ENCODE measurements at places on chromosomes 12 and 14. TPM values are rescaled to one million over a fixed set of nuclear protein-coding genes. Genes with fewer than 3 reads are reported as not detected.

DNA sequence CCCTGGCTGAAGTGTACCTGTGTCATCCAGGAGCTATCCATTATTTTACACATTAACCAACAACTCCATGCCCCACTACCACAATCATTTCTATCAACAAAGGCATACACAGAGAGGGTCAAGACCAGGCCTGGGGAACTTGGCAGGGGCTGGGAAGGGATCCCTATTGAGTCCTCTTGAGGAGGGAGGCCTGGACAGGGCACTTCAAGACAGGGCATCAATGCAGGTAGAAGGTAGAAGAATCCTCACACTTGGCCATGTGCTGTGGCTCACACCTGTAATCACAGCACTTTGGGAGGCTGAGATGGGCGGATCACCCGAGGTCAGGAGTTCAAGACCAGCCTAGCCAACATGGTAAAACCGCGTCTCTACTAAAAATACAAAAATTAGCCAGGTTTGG lies 13.4 kb upstream of the ANKRD33 start:
- H3K36me3 ChIP-seq = no peaks in the 10 kb centered on the region
- H3K27ac ChIP-seq = no peak overlapping the region
- DNase-seq = no peak
- H3K27me3 ChIP-seq = peaks cover 1% of the 10 kb centered on the region
- no peak overlapping the region for H3K4me3 ChIP-seq

DNA sequence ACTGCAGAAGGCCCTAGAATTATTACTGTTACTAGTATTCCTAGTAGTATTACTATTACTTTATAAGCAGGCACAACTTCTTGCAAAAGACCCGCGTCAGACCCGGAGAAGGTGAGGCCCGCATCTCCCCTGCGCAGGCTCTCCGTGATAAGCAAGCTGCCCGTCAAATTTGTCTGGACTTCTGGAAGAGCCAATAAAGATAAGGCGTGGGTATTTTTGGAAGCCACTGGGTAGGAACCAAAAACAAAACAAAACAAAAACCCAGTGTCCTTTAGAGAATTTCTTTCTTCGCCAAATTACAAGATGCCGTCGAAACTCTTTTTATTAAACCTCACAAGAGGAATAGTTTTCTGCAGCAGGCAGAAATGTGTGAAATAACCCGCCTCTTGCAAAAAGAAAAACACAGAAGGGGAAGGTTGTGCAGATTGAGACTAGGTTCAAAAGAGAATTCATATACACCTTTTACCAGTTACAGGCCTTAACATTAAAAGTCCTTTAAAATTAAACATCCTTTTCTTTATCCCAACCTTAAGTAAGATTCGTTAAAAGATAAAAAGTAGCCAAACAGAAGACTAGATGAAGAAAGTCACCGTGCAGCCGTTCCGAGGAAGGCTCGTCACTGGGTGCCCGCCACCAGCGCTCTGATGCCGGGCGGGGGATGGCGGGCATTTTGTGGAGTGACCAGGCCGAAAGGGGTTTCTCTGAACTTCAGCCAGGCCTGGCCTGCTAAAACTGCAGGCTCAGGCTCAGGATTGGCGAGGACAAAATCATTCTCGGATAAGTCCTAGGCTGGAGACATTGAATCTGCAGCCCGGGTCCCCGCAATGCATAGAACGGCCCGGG lies 1.6 kb downstream of the TBX5 start:
- H3K27me3 ChIP-seq = peaks cover 93% of the 10 kb centered on the region
- H3K4me3 ChIP-seq = no peak overlapping the region
- H3K4me1 ChIP-seq = peaks cover 14% of the 10 kb centered on the region
- no peaks in the 10 kb centered on the region for H3K36me3 ChIP-seq
- no peak overlapping the region for H3K27ac ChIP-seq

DNA sequence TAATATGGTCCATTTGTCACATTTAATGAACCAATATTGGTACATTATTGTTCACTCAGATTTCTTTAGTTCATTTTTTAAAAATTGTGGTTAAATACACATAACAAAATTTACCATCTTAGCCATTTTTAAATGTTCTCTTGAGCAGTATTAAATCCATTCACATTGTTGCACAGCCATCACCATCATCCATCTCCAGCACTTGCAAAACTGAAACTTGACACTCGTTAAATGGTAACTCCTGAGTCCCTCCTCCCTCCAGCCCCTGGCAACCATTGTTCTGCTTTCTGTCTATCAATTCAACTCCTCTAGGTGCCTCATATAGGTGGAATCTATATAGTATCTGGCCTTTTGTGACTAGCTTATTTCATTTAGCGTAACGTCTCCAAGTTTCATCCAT lies 86.4 kb downstream of the ACACB start:
- H3K4me1 ChIP-seq = no peaks in the 10 kb centered on the region
- DNase-seq = no peak
- H3K27me3 ChIP-seq = no peaks in the 10 kb centered on the region
- no peak overlapping the region for H3K4me3 ChIP-seq

- DNase-seq = peak; percentile 90
- H3K27me3 ChIP-seq = no peaks in the 10 kb centered on the region
- peak within 1 kb of the TSS; percentile 94 for H3K27ac ChIP-seq
- H3K4me3 ChIP-seq = peak within 1 kb of the TSS; percentile 84
- no peaks in the 10 kb centered on the region for H3K4me1 ChIP-seq
Measured at GRCh38 chr12:54419088-54419887, at the start of gene ITGA5. Gene ITGA5 (minus strand): TSS chr12:54419266. CDS start chr12:54419198, 68 bp downstream.

Gene SYCP3
- not detected for total RNA-seq

- no peaks in the 10 kb centered on the region for H3K36me3 ChIP-seq
- no peak overlapping the region for H3K27ac ChIP-seq
- no peak for DNase-seq
- H3K27me3 ChIP-seq = no peaks in the 10 kb centered on the region
- H3K4me3 ChIP-seq = no peak overlapping the region
Measured at GRCh38 chr14:96661244-96661969, 135.8 kb upstream of the VRK1 start.

DNA sequence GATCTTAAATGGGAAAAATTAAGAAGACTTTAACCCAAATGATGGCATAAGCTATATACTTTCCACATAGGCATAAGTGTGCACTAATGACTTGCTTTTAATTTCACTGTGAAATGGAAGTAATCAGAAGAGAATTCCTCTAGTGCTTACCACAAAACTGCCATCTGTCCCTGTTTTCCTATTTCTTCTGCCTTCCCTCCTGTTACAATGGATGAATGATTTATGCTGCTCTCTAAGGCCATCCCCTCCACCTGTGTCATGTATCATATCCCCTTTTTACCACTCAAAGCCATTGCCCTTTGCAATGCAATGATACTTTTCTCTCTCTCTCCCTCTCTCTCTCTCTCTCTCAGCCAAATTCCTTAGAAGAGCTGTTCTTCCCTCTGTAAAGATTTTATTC lies 109.1 kb downstream of the C12orf50 start:
- H3K36me3 ChIP-seq = no peaks in the 10 kb centered on the region
- H3K27ac ChIP-seq = no peak overlapping the region
- H3K4me3 ChIP-seq = no peak overlapping the region
- no peaks in the 10 kb centered on the region for H3K27me3 ChIP-seq

Gene MYH6
- total RNA-seq = not detected

Gene CLEC1A
- total RNA-seq = 22.6 TPM

DNA sequence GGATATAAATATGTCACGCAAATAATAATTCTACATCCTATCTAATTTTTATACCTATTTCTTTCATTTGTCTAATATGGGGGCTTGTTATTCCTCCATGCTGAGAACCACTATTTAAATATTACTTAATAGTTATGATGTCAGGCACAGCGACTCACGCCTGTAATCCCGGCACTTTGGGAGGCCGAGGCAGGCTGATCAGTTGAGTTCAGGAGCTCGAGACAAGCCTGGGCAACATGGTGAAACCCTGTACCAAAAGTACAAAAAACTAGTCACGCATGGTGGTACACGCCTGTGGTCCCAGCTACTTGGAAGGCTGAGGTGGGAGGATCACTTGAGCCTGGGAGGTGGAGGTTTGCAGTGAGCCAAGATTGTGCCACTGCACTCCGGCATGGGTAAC lies 45.2 kb downstream of the GXYLT1 start:
- H3K4me3 ChIP-seq = no peak overlapping the region
- no peaks in the 10 kb centered on the region for H3K36me3 ChIP-seq
- DNase-seq = no peak
- no peak overlapping the region for H3K27ac ChIP-seq

GRCh38 chr14:80726211-80726610 lies 215.3 kb downstream of the CEP128 start:
- H3K27ac ChIP-seq = no peak overlapping the region
- H3K4me1 ChIP-seq = no peaks in the 10 kb centered on the region
- H3K27me3 ChIP-seq = no peaks in the 10 kb centered on the region
- DNase-seq = no peak
- H3K36me3 ChIP-seq = no peaks in the 10 kb centered on the region

DNA sequence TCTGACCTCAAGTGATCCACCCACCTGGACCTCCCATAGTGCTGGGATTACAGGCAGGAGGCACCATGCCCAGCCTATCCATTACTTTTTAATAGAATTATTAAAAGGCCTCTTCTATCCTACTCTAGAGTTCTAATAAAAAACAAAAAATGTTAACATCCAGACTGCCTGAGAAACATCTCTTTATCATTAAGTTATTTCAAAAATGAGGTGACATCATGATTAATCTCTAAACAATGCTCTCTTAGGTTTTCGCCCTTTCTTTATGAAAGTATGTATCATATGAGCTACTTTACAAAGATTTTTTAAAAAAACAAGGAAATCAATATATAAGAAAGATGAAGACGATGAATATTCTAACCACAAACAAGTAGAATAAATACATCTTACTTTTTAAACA lies 52.6 kb downstream of the FGD6 start:
- H3K27ac ChIP-seq = peak overlapping the region; percentile 61
- H3K36me3 ChIP-seq = no peaks in the 10 kb centered on the region
- no peaks in the 10 kb centered on the region for H3K27me3 ChIP-seq
- H3K4me1 ChIP-seq = peaks cover 7% of the 10 kb centered on the region

GRCh38 chr12:52213564-52214420 lies 19.3 kb upstream of the KRT7 start:
- DNase-seq = peak; percentile 59
- H3K27ac ChIP-seq = no peak overlapping the region
- H3K4me1 ChIP-seq = peaks cover 4% of the 10 kb centered on the region
- no peaks in the 10 kb centered on the region for H3K27me3 ChIP-seq

DNA sequence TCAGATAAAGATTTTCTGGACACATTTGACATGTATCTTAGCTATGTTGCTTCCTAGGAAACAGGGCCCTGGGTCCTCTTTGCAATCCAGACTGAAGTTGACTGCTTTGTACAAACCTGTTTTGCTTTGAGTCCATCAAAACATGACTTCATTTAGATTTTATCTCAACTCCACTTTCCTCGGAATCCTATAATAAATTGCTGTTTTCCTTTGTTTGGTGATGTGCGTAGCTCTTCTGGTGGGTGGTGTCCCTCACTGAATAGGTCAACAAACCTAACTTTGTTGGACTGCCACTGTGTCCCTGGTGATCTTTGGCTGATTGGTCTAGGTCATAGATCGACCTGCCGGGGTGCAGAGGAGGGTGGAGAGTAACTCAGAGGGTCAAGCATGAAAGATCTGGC lies 735 bp upstream of the P2RX7 start:
- H3K27ac ChIP-seq = peak overlapping the region; percentile 72
- no peak overlapping the region for H3K4me3 ChIP-seq
- no peaks in the 10 kb centered on the region for H3K4me1 ChIP-seq

- H3K4me3 ChIP-seq = no peak overlapping the region
- H3K27me3 ChIP-seq = no peaks in the 10 kb centered on the region
- H3K27ac ChIP-seq = no peak overlapping the region
- DNase-seq = no peak
- no peaks in the 10 kb centered on the region for H3K4me1 ChIP-seq
- no peaks in the 10 kb centered on the region for H3K36me3 ChIP-seq
Measured at GRCh38 chr12:122457627-122458026, 35.2 kb upstream of the CLIP1 start.

DNA sequence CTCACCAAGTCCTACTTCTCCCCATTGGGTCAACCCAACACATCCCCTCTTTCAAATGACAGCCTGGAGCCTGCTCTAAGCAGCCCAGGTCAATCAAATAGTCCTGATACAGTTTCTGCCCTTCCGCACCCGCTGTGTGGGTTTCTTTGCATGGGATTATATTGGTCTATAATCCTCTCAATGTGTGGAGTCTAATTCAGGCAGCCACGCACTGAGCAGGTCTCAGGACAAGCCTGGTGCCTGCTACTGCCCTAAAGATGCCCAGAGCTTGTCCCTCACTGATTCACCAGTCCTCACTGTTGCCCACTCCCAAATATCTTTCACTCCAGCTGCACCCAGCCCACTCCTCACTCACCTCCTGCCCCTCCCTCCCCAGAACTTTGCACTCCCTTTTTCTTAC lies 16.4 kb downstream of the ACTN1 start:
- H3K36me3 ChIP-seq = no peaks in the 10 kb centered on the region
- H3K4me3 ChIP-seq = no peak overlapping the region
- peaks cover 40% of the 10 kb centered on the region for H3K4me1 ChIP-seq

Gene TMEM119
- 102 TPM for total RNA-seq

Gene CNTN1
- 15.9 TPM for total RNA-seq

DNA sequence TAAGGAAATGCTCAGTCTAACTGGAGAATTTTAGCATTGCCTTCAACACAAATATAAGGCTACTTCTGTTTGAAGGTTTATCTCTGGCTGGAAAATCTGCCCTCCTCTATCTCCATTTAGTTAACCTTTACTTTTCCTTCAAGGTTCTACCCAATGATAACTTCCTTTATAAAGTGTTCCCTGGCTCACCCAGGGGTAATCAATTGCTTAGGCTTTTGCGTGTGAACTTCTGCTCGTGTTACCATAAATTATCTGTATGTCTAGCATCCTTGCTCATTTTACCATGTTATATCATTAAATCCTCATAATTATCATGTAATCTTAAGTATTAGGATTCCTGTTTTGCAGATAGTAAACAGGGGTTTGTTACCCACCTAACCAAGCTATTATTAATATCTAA lies 114.3 kb upstream of the FGD4 start:
- no peaks in the 10 kb centered on the region for H3K4me1 ChIP-seq
- no peaks in the 10 kb centered on the region for H3K27me3 ChIP-seq
- no peak for DNase-seq
- no peaks in the 10 kb centered on the region for H3K36me3 ChIP-seq
